ENCODE measurements at places on chromosomes 3 and 15.

DNA sequence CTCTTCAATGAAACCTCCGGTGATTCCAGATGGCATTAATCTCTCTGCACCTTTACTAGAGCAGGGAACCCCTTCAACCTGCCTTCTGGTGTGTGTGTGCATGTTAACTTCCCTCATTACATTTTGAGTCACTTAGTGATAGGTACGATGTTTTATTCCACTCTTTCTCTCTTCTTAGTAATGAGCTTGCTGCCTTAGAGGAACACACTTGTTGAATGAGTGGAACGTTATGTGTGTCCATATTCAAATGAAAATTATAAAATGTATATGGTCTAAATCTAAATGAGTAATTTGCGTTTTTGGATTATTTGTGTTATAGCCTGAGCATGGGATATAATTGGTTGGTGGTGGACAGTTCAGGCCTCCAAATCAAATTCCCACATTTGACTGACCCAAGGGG, 12.1 kb downstream of the MAP2K5 start:
- no peak for DNase-seq

DNA sequence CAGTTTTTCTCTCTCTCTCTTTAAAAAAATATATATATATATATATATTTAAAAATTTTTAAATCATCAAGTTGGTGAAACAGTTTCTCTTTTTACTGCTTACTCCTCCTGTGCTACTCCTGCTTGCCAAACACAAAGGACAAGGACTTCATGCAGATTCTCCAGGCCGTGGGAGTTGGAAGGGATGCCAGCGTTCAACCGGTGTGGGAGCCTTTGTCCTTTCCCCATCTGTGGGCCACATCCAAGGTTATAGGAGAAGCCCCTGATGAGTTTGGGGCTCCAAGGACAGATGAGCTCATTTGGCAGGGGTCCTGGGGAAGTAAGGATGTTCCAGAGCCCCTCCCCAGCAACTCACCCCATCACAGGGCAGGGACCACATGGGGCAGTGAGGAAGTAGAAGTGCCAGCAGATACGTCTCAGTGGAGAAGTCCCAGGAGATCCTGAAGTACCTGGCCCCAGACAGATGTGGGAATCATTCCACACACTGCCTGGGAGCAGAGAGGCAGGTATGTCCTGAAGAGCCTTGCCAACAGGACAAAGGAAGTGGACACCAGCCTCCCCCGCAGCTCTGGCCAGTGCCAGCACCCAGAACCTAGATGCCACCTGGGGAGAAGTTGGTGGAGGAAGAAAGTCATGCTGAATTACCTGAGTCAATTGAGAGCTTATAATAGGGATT, 36.6 kb downstream of the CCK start:
- no peak for DNase-seq

- no peak for DNase-seq
Observed at GRCh38 chr15:93056836-93057235, 32.2 kb downstream of the RGMA start.

GRCh38 chr3:16249886-16250285, 14.9 kb downstream of the DPH3 start:
- no peak for DNase-seq

DNA sequence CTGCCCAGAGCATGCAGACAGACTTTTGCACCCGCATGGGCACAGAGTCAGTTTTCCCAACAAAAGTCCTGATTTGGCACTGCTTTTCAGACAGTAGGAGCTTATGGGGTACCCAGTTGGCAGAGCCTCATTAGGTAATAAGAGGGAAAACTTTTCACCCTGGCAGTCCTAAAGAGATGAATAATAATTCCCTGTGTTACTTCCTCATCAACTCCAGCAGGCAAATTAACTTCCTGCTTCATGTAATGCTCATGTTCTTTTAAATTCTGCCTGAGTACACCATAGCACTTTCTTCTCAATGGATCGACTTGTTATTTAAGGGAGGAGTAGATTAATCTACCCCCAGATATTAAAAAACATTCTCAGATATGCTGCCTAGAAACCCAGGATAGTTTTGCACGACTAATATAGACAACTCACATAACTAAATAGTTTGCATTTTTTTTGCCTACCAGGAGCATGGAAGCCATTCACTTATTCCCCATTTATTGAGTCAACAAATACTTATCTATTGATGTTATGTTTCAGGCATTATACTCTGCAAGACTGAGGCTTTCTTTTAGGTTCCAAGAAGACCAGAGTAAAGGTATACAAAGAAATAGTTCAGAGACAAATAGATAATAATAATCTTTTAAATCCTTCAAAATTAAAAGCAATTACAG, 214.5 kb downstream of the KCNMB2 start:
- no peak for DNase-seq

DNA sequence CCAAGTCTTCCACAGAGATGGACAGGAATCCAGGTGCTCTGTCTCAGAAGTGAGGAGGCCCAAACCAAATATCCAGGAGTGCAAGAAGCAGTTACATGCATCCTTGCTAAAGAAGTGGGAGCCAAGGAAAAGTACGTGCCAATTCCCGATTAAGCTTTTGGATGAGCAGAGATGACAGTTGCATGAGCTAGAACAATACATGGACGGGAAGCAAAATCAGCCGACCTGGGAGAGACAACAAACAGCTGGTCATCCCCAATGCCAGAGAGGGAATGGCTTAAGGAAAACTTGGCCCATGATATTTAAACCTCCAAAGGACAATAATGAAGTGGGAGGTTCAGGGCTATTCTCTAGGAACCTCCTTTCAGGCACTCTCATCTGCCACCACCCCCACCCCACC, 86.0 kb upstream of the ABHD17C start:
- DNase-seq = no peak

GRCh38 chr15:75916978-75917377, 13.3 kb downstream of the FBXO22 start:
- DNase-seq = no peak

DNA sequence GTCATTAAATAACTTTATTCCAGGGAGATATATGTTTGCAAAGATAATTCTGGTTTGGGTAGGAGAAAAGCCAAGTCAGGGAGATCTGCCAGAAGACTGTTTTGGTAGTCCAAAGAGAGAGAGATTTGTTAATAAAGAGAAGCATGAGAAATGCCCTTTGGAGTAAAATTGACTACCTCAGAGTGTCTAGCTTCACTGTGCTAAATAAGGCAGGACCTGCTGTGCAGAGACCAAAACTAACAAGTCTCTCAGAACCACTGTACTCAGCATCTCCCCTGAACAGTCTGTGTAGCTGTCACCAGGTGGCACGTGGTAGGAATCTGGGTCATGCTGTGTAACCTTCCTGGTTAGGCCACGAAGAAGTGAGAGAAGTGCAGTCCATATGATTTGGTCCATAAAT, 31.6 kb upstream of the SLC35G2 start:
- no peak for DNase-seq

DNA sequence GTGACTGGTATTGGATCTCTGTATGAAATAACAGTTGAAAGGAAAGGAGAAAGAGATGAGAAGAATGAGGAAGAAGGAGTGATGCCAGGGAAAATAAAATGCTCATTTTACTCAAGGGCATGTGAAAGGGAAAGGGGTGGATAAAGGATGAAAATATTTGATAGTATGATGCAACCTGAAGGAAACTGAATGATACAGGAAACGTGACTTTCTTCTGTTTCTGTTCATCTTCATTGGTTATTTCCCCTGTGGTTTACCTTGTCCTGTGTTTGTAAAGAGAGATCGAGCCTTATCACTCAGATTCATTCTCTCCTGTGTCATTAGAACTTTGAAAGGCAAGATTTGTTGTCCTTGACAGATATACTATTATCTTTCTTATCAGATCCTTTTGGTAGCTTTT, 243.6 kb upstream of the SLITRK3 start:
- DNase-seq = no peak

- no peak for DNase-seq
Observed at GRCh38 chr3:174247687-174248152, 611.4 kb upstream of the NAALADL2 start.

DNA sequence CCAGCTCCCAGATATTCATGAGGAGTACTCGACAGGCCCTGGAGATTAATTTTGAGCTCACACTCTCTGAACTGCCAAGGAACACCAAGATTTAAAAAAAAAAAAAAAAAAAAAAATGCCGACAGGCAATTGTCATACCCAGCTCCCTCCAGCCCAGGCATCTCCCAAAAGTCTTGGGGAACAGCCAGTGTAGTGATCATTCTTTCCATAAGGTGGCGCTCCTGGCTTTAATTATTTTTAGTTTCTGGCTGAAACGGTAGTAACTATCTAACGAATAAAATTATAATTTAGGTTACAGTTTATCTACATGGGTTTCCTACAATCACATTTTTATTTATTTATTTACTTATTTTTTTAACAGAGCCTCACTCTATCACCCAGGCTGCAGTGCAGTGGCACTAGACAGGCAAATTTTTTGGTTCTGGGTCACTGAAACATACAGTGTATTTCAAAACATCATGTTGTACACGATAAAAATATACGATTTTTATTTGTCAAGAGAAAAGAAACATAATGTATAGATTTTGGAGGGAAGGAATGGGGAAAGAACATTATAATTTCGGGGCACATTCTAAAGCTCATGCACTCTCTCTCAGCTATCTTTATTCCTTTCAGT, 157.3 kb downstream of the ADAMTS9 start:
- peak; percentile 31 for DNase-seq

DNA sequence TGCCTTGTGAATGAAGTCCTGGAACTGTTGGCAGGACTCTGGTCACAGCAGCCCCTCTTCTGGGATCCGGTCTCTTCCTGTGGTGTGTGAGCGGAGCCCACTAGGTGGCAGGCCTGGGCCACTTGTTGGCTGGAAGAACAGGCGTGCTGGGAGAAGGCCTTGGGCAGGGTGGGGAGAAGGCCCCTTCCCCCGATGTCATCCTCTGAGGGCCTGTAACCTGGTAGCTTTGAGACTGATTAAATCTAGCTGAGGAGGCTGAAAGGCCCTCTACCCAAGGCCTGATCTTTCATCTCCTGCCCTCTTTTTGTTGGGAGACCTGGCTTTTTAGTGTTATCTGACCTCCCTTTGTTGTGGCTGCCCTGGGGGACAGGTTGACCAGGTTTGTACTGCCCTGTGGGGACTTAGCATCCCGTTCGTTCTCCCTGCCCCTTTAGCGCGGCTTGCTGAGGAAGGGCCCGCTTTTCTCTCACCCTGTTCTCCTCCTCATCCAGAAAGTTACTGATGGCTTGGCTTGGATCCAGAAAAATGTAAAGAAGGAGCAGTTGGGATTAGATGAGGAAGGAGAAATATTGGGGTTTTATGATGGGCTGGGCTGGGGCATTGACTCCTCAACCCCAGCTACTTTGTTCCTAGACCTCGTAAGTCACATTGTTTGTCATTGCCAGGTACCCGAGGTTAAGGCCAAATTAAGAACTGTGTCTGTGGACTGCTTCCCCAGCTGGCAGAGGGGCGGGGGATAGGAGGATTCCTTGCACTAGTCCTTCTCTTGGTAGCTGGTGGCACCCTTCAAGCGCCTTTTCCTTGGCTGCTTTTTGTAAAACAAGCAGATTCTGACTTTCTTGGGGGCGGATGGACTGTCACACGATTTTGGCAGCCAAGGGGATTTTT, 48.5 kb downstream of the CHCHD6 start:
- peak; percentile 60 for DNase-seq

DNA sequence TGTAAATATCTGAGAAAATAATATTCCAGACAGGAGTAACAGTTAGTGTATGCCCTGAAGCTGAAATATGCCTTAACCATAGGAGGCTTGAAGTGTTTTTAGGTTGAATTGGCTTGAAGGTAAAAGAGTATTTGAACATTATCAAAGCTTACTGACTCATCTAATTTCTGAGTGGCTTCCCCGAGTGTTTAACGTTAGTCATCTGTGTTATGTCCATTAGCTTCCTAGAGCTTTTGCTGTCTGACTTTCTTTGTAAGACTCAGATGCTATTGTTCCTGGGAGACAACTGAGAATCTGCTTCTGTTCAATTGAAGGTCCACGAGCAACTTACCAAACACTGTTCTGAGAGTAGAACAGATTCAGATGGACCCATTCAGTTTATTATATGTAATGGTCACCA, 656.8 kb upstream of the NECTIN3 start:
- DNase-seq = no peak

DNA sequence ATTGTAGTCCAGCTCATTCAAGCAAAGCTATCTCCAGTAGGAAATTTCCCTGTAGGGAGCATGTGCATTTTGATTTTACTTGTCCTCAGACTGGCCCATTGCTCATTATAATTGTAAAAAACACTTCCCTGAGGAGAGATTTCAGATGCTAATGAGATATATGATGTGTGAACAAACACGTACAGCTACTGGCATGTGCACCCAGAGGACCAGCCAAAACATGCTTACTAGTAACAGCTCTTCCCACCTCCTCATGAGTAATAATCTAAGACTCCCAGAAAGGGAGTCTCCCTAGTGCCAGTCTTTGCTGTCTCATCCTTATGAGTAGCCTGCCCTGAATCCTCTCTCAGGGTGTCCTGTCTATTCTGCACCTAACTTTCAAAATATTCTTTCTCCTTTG, 43.4 kb downstream of the FBXO22 start:
- peak; percentile 7 for DNase-seq

DNA sequence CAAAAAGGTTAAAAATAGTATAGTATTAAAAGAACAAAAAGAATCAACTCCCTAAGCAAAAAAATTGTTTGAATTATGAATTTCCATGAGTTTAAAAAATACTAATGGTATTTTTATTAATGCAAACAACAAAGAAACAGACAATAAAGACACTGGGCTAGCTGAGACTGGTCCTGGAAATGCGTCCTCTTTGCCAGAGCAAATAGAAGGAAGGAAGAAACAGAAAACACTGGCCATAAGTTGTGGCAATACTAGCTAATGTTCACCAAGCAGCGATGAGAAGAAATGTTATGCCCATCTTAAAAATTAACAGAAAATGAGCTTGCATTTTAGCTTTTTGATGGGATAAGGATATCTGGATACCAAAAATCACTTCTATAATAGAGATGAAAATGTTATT, 88.6 kb downstream of the TBL1XR1 start:
- no peak for DNase-seq

GRCh38 chr3:8557298-8557697, 55.7 kb downstream of the LMCD1 start:
- DNase-seq = no peak

- no peak for DNase-seq
Observed at GRCh38 chr3:109021556-109021955, 67.9 kb upstream of the GUCA1C start.

- DNase-seq = no peak
Observed at GRCh38 chr15:67180514-67181191, 73.8 kb downstream of the AAGAB start.

DNA sequence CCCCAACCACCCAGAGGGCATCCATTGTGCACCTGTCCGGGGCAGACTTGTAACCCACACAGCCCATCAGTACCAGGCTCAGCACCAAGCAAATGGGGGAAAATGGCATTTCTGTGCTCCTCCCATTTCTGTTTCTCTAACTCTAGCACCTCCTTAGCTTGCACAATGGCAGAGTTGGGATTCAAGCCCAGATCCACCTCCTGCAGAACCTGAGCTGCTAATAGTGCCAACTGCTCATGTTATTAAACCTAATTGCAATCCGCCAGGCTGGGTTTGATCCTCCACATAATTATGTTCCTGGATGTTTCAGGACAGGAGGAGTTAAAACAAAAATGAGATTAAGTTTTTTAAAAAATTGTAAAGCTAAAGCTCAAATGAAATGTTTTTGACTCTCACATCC, 235.0 kb downstream of the OCA2 start:
- DNase-seq = no peak

Measured in H54 (cell line).